ENCODE measurements at places on chromosomes 2 and 18.

GRCh38 chr18:51430538-51430937, 233.1 kb upstream of the MEX3C start:
- DNase-seq: no peak

DNA sequence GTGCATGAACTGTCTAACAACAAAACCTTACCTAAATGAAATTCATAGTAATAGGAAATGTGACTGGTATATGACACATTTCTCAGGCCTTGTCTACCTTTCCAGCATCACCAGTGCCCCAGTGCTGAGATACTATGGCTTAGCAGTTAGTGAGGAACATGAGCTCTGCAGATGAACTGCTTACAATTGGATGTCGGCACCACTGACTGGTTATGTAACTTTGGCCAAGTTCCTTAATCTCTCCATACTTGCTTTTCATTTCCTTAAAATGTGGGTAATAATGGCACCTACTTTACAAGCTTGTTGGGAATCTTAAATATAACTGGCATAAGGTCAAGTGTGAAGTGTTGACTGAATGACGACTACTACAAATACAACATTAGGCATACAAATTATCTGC, 136.3 kb downstream of the OLA1 start:
- no peak for DNase-seq

DNA sequence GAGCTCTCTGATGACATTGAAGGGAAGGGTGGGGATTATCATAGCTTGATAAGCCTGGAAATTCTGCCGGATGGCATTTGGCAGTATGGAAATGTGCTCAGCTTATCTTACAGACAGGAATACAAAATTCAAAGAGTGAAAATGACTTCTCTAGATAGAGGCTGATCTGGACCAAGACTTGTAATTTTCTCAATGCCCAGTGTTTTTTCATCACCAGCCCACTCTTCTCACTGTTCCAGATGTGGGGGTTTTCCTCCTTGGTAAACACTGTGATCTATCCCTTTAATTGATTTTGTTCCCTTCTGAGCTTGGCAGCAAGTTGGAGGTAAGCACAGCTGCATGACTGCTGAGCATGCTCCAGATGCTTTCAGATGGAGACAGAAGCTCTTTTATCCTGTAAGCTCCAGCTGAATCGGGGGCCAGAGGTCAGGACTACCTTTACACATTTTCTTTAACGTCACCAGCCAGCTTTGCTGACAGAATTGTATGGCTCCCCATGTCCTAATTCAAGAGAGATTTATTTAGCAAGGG, 287.4 kb upstream of the TCF4 start:
- DNase-seq: no peak

DNA sequence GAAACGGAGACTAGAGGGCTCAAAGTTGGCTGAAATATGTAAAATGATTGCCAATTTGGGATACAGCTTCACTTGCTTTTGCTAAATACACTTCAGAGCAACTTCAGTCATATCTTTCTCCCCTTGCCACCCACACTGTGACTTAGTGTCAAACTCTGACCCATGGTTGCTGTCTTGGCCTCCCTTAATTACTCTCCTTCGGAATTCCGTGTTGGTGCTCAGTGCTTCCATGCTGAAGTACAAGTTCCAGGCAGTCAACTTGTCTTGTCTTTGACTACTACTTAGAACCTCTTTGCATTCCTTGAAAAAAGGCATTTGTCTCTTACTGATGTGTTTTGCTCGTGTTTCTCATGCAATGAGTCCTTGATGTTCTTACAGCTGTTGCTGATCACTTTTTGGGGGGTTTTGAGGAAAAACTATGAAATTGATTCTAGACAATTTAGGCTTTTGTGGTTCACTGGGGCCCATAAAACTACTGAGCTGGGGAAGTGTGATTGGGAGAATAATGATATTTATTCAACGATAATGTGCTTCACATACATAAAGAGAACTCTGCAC, 146.0 kb downstream of the UBE2E3 start:
- no peak for DNase-seq

DNA sequence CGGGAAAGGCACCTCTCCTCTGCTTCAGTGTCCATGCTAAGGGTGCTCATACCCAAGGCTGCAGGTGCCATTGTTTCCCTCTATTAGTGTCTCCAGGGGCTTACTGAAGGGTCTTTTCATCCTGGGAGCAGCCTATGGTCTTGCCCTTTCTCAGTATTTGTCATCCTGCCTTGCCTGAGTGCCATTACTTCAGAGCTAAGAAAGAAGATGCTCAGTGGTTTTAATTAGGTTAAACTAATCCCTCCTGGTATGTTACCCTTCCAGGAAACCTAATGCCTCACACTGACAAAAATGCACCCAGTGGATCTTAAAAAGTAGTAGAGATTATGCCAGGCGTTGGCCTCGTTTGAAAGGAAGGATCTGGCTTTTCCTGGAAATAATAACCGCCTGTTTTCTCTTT, 151.4 kb downstream of the LRRTM1 start:
- no peak for DNase-seq

DNA sequence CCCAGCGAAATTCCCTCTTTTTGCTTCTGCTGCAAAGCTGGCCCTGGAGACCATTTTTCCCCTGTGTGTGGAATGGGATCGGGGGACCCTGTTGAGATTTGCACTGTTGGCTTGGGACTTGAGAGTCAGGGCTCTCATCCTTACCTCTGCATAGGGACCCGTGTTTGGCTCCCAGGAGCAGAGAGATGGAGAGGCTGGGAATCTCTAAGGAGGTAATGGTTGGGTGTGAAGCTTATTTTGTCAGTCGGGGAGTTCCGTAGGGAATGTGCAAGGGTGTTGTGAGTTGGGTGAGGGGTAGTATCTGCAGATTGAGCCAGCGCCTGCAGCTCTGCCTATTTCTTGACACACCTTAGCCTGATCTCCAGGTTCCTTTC, 4.5 kb downstream of the GATA6 start:
- no peak for DNase-seq

- no peak for DNase-seq
Measured at GRCh38 chr2:72755647-72756423, 70.0 kb downstream of the EXOC6B start.

DNA sequence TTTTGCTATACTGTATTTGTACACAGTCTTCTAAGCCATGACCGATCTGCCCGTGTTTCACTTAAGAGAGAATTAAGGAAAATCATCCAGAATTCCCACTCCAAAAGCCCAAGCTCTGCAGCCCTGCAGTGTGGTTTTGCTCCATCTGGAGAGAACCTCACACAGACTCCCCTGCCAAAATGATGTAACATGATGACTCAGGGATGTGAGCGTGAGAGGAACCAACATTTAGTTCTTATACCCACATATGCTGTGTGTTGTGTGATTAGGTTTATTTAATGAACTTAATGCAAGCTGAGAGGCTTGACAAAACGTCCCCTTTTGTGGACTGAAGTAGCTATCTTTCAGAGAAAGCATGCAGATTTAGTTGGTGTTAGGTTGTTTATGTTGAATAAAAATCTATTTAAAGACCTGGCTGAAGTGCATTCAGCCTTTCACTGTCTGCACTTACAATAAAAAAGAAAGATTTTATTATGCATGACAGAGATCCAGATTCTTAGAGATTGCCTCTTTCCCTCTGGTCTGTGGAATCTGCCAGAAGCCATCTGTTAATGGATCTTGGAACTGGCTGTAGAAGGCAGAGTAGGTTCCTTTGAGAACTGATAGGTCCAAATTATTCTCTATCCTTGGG, 6.3 kb downstream of the RAB12 start:
- DNase-seq: peak; percentile 50

DNA sequence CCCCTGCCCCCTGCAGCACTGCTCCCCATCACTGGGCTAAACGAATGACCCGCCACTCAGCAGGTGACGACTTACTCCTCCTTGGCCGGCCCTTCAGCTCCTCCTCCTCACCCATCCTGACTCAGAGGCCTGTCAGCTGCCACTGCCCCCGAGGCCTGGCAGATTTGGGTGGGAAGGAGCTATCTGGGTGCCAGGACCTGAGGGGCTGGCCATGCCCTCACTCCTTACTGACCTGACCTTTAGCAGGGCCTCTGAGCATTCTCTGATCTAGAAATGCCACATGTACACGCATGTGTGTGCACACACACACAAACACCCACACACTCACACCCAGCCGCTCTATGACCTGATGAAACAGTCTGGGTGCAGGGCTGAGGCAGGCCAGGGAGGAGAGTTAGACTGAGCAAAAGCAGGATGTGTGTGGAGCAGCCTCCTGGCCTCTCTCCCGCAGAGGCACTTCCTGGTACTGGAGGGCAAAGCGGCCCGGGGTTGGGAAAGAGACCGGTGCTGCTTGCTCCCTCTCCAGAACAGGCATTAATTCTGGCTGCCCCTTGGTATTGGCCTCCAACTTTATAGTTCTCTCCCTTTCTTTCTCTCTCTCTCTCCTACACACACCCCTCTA, 68.0 kb downstream of the ZFP36L2 start:
- peak; percentile 17 for DNase-seq

DNA sequence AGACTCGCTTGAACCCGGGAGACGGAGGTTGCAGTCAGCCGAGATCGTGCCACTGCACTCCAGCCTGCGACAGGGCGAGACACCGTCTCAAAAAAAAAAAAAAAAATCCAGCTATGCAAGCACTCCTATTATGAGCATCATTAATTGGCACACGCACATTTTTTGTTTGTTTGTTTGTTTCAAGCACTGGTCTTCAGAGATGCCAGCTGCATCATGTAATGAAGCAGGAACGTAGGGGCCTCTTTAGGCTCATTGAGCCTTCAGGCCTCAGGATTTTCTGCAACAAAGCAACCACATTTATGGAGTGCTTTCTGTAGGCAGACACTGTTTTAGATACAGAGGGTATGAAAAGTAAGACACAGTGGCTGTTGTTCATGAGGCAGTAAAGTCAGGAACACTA, 585.8 kb downstream of the CNTNAP5 start:
- no peak for DNase-seq

- peak; percentile 80 for DNase-seq
Measured at GRCh38 chr18:32349728-32350395, 120.8 kb downstream of the GAREM1 start.

GRCh38 chr2:27756544-27757498, 14.7 kb upstream of the MRPL33 start:
- no peak for DNase-seq

GRCh38 chr18:9974279-9974915, 60.6 kb downstream of the VAPA start:
- DNase-seq: no peak

DNA sequence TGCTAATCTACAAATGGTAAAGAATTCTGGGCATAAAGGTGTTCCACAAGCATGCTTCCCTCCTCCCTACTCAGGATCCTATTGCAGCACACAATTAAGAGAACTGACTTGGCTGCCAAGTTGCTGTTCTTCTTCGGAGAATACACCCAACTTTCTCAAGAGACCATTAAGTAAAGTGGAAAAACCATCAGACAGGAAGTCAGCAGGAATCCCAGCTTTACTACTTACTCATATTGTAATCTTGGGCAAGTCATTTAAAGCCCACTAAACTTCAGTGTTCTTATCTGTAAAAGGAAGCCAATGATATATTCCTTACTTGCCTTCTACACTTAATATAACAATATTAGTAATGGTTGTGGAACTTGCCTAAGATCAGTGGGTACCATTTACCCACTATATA, 37.8 kb downstream of the PSTPIP2 start:
- no peak for DNase-seq

- no peak for DNase-seq
Measured at GRCh38 chr2:9417725-9418124, 5.6 kb downstream of the ITGB1BP1 start.

- no peak for DNase-seq
Measured at GRCh38 chr2:1224901-1225300, 188.4 kb upstream of the TPO start.

GRCh38 chr2:171346723-171347557, 86.8 kb downstream of the METTL8 start:
- DNase-seq: no peak

- DNase-seq: no peak
Measured at GRCh38 chr2:239932881-239933735, 92.0 kb downstream of the NDUFA10 start.

GRCh38 chr2:179861027-179861415, 391 bp downstream of the ZNF385B start:
- DNase-seq: no peak

- no peak for DNase-seq
Measured at GRCh38 chr2:10427618-10427949, 20.5 kb downstream of the ODC1 start.

DNA sequence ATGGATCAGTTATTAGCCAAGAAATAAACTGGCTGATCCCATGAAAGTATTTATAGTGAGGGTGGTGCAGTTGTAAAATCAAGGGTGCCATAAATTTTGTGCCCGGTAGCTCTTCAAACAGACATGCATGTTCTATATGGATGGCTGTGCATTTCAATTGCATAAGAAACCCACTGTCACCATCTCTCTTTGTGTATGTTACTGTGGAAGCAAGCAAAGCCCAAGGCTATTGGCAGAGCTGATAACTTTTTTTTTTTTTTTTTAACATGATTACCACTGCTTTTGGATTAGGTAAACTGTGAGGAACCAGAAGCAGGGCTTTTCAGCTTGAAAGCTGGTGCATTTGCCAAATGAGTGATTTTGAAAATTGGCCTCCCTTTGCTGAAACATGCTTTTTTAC, 332.6 kb downstream of the SOX11 start:
- DNase-seq: no peak

DNA sequence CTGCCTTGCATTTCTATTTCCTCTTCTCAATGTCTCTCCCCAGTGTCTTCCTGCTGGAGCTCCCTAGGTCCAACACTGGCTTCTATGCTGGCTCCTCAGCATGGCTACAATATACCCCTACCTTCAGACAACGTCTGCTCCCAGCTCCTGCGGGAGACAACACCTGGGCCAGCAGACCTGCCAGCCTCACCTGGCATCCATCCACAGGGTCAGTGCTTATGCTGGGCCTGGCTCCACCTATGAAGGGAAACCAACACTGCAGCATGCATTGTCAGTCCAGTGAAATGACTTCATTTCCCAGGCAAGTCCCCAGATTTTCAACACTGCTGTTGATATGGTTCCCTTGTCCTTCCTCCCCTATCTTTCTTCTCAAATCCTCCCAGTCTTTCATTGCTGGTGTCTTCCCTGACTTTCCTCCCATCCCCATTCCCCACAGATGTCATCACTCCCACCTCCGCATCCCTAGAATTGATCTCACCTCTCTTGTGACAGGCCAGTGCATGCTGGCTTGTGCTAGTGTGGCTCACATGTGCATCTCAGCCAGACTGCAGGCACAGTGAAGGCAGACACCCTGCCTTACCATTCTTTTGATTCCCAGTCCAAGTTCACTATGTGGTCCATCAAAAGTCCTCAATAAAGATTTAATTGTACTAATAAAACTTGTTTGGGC, 98.0 kb downstream of the MYO5B start:
- no peak for DNase-seq

- DNase-seq: no peak
Measured at GRCh38 chr18:27249933-27250332, 64.8 kb upstream of the CHST9 start.

All from foreskin melanocyte (primary cell).